ENCODE measurements at places on chromosomes 6 and 20.

DNA sequence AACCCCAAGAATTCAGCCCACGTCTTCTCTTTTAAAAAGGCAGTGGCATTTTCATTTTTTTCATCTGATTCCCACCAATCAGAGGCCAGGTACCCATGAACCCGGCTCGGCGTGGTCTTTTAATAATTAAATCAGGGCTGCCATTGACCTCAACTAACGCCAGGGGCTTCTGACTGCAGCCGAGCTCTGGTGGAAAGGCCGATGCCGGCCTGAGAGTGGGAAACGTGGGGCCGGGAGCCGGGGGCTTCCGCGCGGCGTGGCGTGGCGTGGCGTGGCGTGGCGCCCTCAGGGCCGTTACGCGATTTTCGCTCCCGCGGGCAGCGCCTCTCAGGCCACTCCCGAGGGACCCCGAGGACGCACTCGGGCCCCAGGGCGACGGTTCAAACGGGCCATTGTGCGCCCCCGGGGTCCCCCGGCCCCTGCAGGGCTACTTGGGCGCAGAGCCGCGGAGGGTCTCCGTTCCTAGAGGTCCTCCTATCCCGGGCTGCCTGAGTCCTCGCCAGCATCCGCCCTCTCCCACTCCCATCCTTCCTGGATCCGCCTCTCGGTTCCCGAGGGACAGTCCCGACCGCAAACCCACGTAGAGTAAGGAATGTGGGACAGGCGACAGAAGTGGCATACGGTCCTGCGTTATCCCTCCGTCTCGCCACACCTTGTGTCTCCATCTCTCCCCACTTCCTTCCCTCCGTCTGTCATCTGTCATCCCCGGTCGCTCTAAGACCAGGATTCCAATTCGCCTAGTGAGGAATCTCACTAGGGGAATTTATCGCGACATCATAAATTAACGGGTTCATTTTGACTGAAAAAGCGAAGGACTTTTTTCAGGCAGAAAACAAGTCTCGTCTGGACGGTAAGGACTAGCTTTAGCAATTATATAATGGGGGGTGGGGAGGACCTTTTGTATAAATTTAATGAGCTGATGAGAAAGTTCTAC, 876 bp upstream of the TBPL1 start:
- DNase-seq = peak; percentile 21

GRCh38 chr20:841568-842546, 8.3 kb downstream of the FAM110A start:
- DNase-seq = no peak

DNA sequence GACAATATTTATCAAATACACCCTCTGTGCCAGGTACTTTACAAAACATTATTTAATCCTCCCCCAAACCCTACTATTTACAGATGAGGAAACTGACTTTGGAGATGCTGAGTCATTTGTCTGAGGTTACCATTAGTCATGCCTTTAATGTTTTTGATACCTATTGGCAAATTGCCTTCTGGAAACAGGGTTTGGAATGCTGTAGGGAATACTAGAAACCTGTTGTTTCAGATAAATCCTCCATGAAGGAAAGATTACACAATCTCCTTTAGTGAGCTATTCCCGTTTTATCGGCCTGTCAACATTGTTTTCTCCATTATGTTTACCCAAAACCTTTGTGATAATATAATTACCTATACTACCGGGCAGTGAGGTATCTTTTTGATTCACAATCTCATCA, 93.6 kb upstream of the ADGRF1 start:
- no peak for DNase-seq

DNA sequence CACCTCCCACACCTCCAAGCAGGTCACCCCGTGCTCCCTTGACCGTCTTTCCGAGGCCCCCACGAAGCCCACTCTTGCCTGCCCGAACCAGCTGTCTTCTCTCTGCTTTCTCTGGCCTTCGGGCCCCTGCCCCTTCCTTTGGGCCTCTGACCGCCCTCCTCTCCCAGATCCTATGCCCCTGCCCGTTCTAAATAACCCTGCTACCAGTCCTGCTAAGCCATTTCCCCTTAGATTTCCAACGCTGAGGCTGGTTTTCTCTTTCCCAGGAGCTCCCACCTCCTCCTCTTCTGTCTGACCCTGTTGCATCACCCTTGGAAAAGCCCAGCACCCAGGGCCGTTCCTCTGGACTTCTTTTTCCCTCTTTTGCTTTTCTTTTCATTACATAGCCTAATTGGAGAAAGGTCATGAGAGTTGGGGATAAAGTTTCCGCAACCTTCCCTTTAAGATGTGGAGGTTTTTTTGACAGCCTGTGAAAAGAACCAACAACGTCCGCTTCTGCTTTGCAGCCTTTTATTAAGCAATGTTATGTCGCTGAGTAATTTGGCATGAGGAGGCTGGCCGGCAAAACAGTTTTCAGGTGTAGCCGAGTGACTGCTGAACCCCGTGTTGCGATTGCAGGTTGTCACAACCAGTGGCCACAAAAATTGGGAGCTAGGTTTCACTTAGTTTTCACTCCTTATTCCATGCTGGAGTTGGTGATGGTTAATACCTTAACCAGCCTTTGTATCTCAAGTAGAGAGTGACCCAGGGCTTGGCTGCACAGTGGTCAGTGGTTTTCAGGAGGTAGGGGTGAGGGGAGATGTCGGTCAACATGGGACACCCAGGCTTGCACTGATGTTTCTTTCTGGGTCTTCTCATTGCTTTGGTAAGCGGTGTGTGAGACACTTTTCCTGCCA, 970 bp downstream of the BLTP3A start:
- DNase-seq = no peak

- DNase-seq = no peak
Measured at GRCh38 chr6:15157479-15157878, 88.4 kb upstream of the JARID2 start.

DNA sequence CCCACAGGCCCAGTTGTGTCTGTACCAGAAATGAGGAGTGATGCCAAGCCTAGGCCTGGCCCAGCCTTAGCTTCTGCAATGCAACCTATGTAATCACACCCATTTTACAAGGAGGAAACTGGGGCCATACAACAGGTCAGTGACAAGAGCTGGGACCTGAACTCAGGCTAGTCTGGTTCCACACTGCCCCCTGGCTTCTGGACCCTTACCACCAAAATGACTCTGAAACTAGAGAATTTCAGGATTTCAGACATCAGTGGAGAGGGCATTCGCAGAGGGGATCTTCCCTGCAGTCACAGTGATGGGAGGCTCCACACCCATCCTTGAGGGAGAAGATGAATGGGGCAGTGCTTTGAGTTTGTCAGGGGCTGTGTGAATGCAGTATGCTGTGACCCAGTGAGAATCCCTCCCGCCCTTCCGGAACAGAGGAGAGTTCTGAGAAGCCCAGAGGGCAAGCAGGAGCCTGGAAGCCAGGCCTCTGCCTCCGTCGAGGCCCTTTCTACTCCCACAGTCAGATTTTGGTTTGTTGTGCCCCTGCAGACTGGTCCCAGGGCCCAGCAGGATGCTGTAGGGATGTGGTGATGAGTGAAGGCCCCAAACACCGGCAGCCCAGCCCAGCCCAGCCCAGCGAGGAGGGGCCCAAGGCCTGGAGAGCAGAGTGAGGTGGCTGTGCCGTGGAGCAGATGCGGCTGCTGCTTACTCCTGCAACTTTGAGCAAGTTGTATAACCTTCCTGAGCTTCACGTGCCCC, 48.1 kb upstream of the MYL9 start:
- no peak for DNase-seq

GRCh38 chr6:27956941-27957340, at the start of gene OR2B6:
Gene OR2B6, plus strand, starts transcription at chr6:27957241. Its CDS starts 0 bp downstream, at chr6:27957241.
- DNase-seq = no peak

DNA sequence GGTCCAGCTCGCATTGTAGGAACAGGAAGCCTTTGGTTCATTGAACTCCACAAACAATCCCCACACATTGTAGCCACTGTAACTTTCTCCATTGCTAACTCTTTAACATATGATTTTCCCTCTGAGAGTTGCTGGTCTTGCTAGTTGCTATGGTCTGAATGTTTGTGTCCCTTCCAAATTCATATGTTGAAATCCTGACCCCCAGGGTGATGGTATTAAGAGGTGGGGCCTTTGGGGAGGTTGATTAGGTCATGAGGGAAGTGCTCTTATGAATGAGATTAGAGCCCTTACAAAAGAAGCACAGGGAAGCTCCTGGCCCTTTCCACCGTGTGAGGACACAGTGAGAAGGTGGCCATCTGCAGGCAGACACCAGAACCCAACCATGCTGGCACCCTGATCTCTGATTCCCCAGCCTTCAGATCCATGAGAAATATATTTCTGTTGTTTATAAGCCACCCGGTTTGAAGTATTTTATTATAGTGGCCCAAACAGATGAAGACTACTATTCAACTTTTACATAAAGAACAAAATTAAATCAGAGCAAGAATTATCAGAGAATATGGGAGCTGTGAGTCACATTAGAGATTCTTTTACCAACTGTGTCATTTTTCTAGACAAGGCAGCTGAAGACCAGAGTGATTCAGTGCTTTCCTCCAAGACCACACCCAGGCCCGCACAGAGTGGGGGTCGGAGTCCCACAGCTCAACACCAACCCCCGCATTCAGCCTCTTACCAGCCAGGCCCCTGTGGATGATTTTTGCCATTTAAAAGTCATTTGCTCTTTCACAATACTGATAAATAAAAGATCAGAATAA, 143.0 kb downstream of the SAMD5 start:
- no peak for DNase-seq

- peak; percentile 36 for DNase-seq
Measured at GRCh38 chr6:125114248-125114858, 39.2 kb upstream of the TPD52L1 start.

GRCh38 chr6:42787063-42787472, 5.2 kb downstream of the BICRAL start:
- DNase-seq = no peak

- DNase-seq = no peak
Measured at GRCh38 chr20:48310305-48310704, 517.5 kb downstream of the PREX1 start.

DNA sequence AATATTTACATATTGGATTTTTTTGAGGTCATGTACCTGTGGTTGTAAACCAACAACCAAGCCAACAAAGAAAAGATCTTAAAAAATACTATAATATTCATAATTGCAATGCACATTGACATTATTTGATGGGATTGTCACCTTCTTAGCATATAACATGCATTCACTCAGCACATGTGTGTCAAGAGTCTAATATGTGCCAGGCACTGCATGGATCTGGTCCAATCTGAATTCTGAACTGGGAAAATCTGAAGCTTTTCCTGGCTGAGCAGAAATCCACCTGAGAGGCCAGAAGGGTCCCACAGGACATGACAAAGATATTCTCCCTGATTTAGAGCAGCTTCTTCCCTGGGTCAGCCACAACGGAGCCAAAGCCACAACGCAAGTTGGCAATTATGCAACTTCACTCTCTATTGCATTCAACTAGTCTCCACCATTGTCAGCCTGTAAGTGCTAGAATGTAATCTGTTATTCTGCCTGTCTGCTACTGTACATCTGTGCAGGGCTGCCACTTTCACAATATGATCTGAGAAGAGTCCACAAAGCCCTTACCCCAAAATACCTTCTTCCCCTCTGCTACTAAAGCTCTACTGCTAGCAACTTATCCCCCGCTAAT, 17.0 kb upstream of the DDO start:
- DNase-seq = no peak

GRCh38 chr6:144019929-144020328, 11.9 kb upstream of the PLAGL1 start:
- no peak for DNase-seq

DNA sequence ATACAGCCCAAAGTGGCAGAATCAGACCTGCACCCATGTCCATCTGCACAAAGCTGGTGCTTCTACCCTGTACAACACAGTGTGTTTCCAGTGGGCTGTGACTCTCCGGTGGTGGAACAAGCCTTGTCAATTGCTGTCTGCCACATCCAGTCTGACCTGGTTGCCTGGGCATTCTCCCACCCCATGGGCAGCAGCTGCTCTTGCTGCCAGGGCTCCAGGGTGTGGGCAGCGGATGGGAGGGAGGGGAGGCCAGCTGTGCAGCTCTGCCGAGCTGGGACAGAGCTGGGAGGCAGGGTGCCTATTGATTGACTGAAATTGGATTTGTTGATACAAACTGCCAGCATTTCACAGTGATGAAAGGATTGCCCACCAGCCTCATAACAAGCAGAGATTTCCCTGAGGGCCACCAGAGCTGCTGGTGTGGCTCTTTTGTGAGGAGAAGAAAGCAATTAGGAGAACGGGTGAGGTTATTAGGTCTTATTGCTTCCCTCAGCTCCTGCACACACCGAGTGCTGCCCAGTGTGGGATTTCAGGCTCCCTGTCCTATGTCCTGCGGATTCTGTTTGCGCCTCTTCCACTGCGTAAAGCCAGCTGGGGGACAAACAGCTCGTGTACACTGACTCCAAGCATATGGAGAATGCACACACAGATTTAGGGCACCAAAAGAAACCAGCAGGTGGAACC, 150.8 kb downstream of the NRN1 start:
- no peak for DNase-seq

GRCh38 chr20:2699775-2700413, 7.3 kb downstream of the EBF4 start:
- DNase-seq = no peak

GRCh38 chr6:77131426-77131825, 331.9 kb downstream of the HTR1B start:
- no peak for DNase-seq

DNA sequence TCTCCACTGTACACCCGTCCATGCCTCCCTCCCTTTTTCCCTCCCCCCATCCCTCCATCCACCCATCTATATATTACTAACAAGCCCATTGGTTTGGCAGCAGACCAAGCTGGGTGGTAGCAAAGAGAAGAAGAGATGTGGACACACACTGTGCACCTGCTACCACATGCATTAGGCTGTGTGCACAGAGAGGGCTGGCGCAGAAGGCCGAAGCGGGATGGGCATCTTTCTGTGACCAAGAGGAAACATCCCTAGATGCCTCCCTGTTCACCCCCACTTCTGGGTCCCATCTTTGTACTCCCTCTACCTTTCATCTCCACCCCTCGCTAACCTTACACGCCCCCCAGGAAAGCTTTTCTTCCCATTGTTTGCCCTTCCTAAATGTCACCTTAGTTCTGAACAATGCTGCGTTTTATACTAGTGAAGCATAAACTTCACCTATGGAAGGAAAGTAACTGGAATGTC, 64.9 kb upstream of the AFDN start:
- DNase-seq = peak; percentile 8

GRCh38 chr6:2957696-2958330, 13.6 kb downstream of the SERPINB6 start:
- DNase-seq = no peak

DNA sequence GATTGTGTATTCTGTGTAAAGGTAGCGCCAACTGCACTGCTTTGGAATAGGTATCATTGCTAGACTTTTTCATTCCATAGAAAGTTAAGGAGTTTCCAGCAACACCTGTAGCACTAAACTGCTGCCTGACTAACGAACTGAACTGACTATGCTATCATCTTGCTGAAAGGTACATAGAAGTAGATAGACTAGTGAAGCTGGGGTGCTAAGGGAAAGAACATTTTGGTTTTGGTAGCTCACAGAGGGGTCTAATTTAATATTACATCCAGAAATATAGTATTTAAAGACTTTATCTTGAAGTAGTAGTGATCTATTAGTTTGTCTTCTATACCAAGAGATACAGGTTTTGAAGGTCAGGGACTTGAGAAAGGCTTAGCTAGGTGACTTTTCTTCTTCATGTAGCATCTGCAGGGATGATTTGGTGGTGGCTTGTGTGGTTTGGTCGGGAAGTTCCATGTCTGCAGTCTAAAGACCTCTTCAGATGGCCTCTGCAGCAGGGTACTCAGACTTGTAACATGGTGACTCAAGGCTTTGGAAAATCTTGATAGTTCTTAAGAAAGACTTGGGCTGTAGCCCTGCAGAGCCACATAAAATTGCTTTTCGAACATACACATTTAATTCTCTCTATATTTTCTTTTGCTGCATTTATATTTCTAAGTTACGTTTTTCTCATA, 10.2 kb downstream of the SENP6 start:
- DNase-seq = no peak

Data from NCI-H1436 (cell line).